Dermis blood vessel endothelial cell (primary cell): ENCODE measurements at places on chromosomes 4 and X. TPM values are rescaled to one million over a fixed set of nuclear protein-coding genes. Genes with fewer than 3 reads are reported as not detected.

- no peak for DNase-seq
Observed at GRCh38 chr4:182807346-182807745, 109.8 kb downstream of the DCTD start.

DNA sequence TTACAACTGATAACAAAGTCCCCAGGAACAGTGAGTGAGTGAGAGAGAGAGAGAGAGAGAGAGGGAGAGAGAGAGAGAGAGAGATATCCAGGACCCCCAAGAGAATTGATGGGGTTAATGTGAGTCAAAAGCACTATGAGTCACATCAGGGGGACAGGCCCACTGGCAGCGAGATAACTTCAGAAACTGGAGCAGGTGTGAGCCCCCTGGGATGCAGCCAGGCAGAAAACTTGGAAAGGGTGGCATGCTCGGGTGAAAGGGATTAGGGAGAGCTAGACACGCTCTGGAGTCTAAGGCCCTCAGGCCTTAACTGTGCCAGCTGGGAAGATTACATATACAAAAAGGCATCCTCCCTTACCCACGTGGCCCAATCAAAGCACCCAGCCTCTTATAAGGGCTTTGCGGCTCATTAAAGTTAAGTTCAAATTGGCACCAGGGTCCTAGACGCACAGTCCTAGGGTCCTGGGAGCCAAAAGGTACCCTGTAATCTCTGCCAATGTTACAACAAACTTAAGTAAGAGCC, 841 bp downstream of the ACOT9 start:
- peak; percentile 65 for DNase-seq

- DNase-seq = no peak
Observed at GRCh38 chr4:67201334-67201733, 344.0 kb downstream of the CENPC start.

DNA sequence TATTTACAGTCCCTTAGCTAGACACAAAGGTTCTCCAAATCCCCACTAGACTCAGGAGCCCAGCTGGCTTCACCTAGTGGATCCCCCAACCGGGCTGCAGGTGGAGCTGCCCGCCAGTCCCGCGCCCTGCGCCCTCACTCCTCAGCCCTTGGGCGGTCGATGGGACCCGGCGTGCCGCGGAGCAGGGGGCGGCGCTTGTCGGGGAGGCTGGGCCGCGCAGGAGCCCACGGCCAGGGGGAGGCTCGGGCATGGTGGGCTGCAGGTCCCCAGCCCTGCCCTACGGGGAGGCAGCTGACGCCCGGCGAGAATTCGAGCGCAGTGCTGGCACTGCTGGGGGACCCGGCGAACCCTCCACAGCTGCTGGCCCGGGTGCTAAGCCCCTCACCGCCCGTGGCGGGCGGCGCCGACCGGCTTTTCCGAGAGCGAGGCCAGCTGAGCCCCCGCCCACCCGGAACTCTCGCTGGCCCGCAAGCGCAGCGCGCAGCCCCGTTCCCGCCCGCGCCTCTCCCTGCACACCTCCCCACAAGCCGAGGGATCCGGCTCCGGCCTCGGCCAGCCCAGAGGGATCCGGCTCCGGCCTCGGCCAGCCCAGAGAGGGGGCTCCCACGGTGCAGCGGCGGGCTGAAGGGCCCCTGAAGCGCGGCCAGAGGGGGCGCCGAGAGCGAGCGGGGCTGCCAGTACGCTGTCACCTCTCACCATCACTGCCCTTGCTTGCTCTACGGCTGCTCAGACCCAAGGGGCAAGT, 39.4 kb downstream of the WFS1 start:
- DNase-seq = peak; percentile 59

- no peak for DNase-seq
Observed at GRCh38 chr4:175784986-175785525, 27.0 kb downstream of the GPM6A start.

GRCh38 chr4:10694828-10695209, 10.3 kb upstream of the CLNK start:
- DNase-seq = no peak

The RNF113A gene
- 18.0 and 19.6 TPM in 2 replicates for total RNA-seq

The FAAH2 gene
- total RNA-seq = 0.51 and 1.1 TPM in 2 replicates

The SLITRK2 gene
- total RNA-seq = not detected in 2 replicates

The ARHGEF38 gene
- under 0.01 and 0.05 TPM in 2 replicates for total RNA-seq

The ANXA3 gene
- 60.6 and 67.4 TPM in 2 replicates for total RNA-seq

The DOCK11 gene
- total RNA-seq = 0.42 and 0.51 TPM in 2 replicates

The ARHGEF9 gene
- 10.6 and 13.7 TPM in 2 replicates for total RNA-seq

The GAGE1 gene
- not detected in 2 replicates for total RNA-seq
